ENCODE measurements at places on chromosomes 7 and 10.

GRCh38 chr10:63665670-63666134 is 144.5 kb downstream of the REEP3 start:
- no peak for DNase-seq

- DNase-seq = no peak
These were observed 266.0 kb upstream of the CNTNAP2 start for GRCh38 chr7:145850636-145851035.

DNA sequence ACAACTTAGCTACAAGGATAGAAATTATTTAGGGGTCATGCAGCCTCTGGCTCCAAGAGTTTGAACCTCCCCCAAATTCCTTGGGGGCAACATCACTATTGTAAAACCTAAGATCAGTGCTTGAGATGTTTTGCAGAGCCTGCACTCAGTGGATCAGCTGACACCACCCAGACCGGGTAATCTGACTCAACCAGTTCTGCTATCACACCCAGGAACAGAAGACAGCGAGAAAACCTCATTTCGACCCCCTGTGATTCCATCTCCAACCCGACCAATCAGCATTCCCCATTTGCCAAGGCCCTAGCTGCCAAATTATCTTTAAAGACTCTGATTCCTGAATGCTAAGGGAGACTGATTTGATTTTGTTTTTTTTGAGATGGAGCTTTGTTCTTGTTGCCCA is 5.2 kb downstream of the TACR2 start:
- DNase-seq = no peak

DNA sequence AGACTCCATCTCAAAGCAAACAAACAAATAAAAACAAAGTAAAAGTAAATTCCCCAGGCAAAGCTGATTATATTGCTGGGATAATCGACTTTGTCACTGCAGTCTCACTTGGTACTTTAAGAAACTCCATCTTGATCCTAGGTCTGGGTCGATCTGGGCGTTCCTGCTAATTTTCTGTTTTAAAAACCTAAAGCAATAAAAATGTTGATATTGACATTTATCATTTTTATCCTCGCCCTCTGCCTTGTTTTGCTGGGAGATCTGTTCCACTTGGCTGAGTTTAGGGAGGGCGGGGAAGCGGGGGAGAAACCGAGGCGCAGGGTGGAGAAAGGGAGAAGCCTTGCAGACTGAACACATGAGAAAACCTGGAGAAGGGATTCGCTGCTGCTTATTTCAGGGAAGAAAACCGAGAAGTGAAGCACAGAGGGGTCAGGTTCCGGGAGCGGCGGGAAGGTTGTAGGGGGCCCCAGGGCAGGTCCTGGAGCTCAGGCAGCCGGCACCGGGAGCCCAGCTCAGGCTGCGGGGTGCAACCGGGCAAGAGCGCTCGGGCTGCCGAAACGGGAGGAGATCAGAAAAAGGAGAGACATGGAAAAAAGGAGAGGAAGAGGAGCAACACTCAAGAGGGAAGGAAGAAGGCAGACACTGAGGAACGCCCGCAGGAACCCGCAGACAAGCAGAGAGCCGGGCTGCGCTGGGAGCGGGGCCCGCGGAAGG is 27.3 kb upstream of the KMT2C start:
- DNase-seq = no peak

DNA sequence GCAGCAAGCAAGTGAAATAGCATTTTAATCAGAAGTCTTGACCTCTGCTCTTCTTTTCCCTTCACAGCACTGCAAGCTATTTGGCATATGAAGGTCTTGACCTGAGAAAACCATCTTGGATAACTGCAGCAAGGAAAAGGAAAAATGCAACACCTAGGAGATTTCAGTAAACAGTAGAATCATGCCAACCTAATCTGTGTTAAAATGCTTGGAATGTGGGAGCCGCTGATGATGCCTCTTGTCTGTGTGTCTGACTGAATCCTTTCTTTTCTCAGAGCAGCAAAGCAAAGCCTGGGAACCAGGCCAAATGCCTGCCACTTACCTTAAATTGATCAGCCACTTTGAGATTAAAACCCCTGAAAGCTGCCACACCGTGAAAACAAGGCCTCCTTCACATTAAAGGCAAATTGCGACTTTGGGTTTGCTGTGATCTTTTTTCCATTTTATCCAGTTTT is 80.4 kb upstream of the CDK6 start:
- no peak for DNase-seq

GRCh38 chr7:44046321-44047061 is 2.0 kb downstream of the DBNL start:
- no peak for DNase-seq

GRCh38 chr10:122326806-122327205 is 47.7 kb upstream of the PLEKHA1 start:
- no peak for DNase-seq

DNA sequence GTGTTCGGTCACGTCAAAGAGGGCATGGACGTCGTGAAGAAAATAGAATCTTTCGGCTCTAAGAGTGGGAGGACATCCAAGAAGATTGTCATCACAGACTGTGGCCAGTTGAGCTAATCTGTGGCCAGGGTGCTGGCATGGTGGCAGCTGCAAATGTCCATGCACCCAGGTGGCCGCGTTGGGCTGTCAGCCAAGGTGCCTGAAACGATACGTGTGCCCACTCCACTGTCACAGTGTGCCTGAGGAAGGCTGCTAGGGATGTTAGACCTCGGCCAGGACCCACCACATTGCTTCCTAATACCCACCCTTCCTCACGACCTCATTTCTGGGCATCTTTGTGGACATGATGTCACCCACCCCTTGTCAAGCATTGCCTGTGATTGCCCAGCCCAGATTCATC is 6.5 kb downstream of the PPIF start:
- no peak for DNase-seq

DNA sequence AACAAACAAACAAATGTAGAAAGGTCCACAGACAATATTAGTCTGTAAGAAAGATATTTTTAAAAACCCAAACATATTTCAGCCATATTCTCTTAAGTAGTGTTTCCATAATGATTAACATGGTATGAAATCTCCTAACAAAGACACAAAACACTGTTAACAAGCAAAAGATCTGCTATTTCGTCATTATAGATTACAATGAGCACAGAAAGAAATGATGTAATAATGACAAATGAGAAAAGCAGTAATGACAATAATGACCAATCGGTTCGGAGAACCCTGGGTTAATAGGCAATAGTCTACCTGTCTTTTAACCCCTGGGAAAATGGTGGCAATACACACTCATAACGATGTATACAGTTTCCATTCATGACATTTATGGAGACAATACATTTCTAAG is 39.5 kb upstream of the NCAPG2 start:
- no peak for DNase-seq

DNA sequence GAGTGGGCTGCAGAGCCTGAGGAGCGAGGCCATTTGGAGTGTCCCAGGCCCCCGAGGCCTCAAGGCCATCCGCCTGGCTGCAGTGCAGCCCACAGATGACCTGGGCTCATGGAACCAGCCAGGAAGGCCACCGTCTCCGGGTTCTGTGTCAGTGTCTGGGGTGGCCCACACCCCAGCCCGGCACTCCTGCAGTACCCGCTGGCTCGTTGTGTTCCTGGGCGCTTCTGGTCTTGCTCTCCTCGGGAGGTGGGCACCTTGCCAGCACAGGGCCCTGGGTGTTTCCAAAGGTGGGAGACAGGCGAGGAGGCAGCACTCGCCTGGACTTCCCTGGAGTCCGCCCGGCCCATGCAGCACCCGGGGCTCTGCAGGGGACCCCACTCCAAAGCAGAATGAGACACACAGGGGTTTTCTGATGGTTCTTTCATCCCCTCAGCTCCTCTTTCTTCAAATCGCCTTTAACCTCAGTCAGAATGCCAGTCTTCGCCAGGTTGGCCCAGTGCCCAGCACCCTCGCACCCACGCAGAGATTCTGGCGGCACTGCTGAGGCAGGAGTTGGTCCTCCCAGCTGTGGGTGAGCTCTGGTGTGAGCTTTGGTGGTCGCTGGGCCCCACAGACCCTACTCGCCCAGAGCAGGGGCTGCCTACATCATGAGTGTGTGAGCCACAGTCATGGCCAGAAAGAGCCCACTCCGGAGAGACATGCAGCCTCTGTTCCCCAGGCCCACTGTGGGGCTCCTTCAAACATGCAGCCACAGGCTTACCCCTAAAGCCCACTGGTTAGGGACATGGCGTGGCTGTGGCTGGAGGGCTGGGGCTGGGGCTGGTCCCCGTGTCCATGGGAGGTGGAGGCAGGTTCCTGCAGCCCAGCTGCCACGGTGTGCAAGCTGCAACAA is 155.7 kb downstream of the EBF3 start:
- no peak for DNase-seq

DNA sequence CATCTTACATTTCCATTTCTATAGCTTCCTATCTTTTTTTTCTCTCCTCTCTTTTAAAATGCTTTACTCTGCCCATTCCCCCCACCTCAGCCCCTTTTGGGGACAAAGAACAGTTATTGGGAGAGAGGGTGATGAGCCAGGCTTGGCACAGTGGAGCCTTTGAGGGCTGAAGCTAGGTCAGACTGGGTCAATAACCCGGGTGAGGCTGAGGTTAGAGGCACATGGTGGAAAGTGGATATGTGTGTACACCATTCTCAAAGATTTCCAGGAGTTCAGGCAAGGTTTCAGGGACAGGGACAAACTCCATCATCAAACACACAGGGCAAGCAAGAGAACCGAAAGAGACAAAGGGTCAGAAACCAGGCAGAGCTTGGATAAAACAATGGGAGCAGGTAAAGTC is 11.5 kb downstream of the ABCB4 start:
- DNase-seq = no peak

GRCh38 chr7:128791972-128792327 is 182 bp downstream of the CCDC136 start:
- no peak for DNase-seq

DNA sequence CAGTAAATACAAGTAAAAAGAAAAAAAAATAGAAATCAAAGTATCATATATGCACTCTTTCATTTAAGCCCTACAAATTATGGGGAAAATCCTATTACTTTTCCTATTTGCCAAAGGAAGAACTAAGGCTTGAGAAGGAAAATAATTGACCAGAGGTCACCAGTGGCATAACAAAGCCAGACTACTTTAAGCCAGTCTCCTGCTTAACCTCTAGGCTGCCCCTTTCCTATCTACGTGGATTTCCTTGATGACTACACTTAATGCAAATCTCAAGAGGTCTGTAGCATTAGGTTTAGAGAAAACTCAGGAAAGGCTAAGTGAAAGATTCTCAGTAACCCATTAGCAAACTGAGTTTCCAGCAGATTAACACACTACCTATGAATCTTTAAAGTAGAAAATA is 49.8 kb downstream of the TPK1 start:
- no peak for DNase-seq

- peak; percentile 46 for DNase-seq
These were observed 208.3 kb downstream of the CELF2 start for GRCh38 chr10:11225935-11226334.

- no peak for DNase-seq
These were observed 149.0 kb downstream of the NRCAM start for GRCh38 chr7:108307194-108307593.

- no peak for DNase-seq
These were observed 51.2 kb upstream of the CARD11 start for GRCh38 chr7:3094701-3095445.

DNA sequence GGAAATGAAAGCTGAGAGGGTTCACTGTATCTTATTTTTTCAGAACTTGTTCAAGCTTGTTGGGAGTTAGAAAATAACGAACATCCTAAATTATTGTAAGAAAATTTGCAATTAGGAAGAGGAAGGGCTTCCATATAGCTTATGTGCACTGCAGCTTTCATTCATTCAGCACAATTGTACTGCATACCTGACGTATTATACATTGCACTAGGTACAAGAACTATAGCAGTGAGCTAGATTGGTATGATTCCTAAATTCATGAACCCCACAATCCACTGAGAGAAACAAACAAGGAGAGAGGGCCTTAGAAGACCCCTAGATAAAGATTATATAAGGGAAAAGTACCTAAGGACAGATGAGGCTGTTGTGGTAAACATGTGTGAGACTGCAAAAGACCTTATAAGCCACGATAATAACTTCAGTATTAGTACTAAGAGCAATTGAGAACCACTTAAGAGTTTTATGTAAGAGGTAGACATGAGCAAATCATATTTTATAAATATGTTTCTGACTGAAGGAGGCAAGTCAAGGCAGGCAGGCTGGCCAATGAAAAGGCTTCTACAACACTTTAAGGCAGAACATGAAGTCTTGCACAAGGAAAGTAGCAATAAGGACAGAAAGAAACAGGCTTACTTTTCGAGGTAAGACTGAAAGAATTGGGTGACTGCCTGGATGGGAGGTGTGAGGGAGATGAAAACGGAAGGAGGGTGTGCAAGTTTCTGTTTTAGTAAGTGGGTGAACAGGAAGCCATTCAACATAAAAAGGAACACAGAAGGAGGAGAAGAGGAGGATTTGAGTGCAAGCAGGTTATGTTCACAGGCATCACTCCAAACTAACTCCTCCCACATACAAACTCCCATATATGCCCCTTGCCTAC is 77.9 kb upstream of the LRRN3 start:
- DNase-seq = no peak

- DNase-seq = no peak
These were observed 82.7 kb downstream of the SPAG6 start for GRCh38 chr10:22427890-22428571.

GRCh38 chr7:255038-255435 is 34.9 kb upstream of the FOXL3 start:
- no peak for DNase-seq

DNA sequence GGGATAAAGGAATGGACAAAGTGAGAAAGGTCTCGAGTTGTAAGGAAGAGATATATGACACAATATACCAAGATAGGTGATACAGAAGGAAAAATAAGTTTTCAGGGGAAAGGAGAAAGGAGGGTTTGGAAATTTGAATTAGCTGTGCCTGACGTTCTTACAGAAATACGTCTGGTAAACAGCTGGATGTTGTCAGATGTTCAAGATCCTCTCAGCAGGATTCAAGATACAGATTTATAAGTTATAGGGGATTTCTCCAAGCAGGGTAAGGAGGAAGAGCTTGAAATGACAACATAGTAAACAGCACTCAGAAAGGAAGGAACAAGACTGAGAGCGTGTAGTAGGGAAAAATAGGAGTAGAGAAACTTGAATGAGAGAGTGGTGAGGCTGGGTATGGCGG is 1184.1 kb downstream of the TYW1 start:
- no peak for DNase-seq

DNA sequence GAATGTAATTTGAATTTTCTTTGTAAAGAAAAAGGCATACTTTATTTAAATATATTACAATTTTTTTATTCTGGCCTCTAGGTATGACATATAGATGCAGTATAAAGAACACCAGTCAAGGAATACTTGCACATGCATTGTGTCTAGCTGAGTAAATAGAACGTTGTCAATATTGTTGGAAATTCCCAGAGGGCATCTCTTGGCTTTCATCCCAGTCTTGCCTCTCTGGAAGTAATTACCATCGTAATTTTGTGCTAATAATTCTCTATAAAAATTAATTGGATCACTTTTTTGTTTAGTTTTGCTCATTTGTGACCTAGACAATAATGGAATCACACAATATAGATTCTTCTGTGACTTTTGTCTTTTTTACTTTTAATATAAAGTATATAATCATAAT is 1052.3 kb upstream of the CELF2 start:
- no peak for DNase-seq

GRCh38 chr10:5835446-5836095 is 22.3 kb upstream of the GDI2 start:
- DNase-seq = no peak

GRCh38 chr7:124930655-124931597 is 1.3 kb upstream of the POT1 start:
- DNase-seq = no peak

- no peak for DNase-seq
These were observed 129.9 kb downstream of the ABCA13 start for GRCh38 chr7:48301201-48301600.

GRCh38 chr10:23826421-23826820 is 382.5 kb upstream of the KIAA1217 start:
- DNase-seq = no peak

GRCh38 chr10:78473006-78473405 is 439.3 kb downstream of the RPS24 start:
- DNase-seq = no peak

GRCh38 chr7:479115-479947 is 40.3 kb downstream of the PDGFA start:
- no peak for DNase-seq

Measured in stimulated activated CD8-positive, alpha-beta memory T cell treated with anti-CD3 and anti-CD28 coated beads, Interleukin-7, amount 100 ng/mL, for 24 hours (primary cell).